Naive thymus-derived CD8-positive, alpha-beta T cell (primary cell): ENCODE measurements at places on chromosomes 3 and 15. TPM values are rescaled to one million over a fixed set of nuclear protein-coding genes. Genes with fewer than 3 reads are reported as not detected.
A peak's percentile ranks its signal among the peaks of the same experiment; 100 is the strongest.

Gene EDC3
- 41.2 TPM for total RNA-seq

GRCh38 chr3:15436246-15436645, 8.8 kb downstream of the EAF1 start:
- no peak for DNase-seq

Gene ALDH1L1
- total RNA-seq, result not detected

DNA sequence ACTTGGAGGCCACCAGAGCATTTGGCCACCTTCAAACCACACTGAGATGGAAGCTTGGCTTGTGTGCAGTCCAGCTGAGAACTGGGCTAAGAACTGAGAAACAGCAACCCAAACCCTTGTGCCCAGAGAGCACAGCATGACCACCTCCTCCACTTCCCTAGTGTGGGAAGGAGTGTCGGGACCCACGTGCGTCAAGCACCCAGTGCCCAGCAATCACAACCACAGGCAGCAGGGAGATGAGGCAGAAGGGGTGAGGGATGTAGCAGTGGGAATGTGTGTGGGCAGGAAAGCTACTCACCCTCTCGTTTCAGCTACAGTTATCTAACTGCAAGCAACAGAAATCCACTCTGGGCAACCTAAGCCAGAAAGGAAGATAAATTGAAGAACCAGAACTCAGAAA, 25.0 kb upstream of the RFTN1 start:
- no peak for DNase-seq

DNA sequence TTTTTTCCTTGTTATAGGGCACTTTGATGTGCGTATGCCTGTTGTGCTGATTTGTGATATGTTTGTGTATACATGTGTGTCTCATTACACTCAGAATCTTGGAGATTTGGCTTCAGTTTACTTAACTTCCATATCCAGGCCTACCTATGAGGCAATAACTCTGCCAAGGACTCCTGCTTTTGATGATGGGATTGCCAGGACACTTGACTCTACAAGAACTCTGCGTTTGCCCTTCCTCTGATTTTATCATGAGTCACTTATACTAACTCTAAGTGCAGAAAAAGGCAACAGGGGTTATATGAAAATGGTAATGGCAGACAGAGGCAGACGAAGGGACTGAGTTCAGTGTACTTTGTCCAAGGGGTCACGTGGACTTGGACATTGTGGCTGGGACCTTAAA, 33.6 kb downstream of the MCTP2 start:
- DNase-seq, result no peak

DNA sequence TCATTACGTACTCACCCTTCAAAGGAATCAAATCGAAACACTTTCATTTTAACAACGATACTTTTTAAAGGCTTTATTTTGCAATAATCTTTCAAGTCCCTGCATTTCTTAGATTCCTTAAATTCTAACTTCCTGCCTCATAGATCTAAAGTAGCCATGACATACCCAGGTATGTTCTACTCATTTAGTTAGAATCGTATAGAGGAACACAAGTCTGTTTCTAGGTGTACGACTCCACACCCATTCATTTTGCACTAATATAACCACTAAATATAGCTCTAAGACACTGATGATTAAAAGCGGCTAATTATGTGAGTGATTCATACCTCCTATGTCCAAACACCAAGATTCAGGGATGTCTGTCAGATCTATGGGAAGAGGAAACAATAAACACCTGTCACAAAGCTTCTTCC, 1.3 kb downstream of the ATP13A3 start:
- no peak for DNase-seq

GRCh38 chr3:72665701-72666446, 182.4 kb downstream of the SHQ1 start:
- DNase-seq, result peak; percentile 68

Gene AP3B2
- total RNA-seq, result 1.7 TPM

- no peak for DNase-seq
Observed at GRCh38 chr3:138397983-138398382, 36.4 kb upstream of the ESYT3 start.

- DNase-seq, result no peak
Observed at GRCh38 chr3:195372220-195372619, 70.6 kb downstream of the ACAP2 start.

Gene KBTBD13
- not detected for total RNA-seq

DNA sequence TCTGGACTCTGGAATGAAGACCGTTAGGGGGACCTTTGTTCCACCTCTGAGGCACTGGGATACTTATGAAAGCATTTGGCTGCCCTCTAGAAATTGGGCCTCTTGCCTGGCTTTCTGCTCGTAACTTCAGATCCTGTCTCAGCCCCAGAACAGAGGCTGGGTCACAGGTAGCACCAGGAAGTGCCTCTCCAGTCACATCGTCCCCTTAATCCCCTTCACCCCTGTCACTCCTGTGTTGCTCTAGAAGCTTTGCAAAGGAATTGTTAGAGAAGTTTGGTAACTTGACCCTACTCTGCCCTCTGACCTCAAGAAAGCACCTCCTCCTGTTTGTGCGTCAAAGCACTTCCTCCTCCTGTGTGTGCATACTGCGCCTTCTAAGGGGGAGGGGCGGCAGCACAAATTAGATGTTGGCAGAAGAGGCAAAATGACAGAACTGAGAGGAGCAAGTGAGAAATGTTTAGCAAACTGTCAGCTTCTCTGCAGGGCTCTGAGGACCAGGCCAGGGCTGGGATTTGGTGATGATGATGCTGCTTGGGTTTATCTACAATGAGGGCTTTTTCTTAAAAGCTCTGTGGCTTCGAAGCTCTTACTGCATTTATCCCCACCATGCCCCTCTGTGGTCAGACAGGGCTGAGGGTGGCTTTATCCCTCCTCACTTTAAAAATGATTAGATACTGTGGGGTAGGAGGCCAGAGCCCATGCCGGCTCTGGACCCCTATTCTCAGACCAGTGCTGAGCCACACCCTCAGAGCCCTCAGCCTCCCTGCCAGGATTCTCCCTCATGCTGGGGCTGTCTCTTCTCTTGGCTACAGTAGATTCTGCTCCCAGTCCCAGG, 76.2 kb downstream of the LARS2 start:
- DNase-seq, result peak; percentile 52

DNA sequence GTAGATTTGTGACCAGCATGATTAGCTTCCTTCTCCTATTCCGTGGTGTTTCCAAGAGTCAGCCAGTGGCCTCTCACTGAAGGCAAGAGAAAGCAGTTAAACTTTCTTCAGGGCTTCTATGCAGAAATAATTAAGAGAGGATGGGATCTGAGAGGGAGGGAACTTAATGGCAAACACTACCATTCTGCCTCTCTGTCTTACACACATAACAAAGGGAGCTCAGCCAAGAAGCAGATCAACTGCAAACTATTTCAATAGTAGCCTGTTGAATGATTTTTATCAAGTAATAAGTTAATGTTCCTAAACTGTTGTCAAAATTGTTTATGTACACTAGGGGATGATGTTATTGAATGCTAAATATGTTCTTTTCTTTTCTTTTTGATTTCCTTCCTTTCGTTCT, 11.8 kb downstream of the OXSR1 start:
- no peak for DNase-seq

DNA sequence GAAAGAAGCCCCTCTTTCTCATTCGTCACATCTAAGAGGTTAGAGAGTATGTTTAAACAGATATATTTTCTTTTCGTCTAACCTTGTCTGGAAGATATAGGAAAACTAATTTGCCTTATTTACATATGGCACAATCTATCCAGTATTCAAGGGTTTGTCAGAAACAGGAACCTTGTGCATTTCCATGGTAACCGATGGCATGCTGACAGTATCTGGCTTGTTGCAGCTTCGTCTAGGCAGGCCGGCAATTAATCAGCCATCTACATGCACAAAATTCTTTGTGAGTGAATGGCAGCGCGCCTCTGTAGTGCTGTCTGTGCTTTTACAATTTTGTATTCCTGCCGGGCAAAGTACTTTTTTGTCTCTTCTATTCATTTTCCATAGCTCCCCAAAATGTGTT, 294.0 kb upstream of the SOX2 start:
- DNase-seq, result no peak

- no peak for DNase-seq
Observed at GRCh38 chr3:123110976-123111615, 44.3 kb downstream of the PDIA5 start.

Gene P2RY14
- not detected for total RNA-seq

DNA sequence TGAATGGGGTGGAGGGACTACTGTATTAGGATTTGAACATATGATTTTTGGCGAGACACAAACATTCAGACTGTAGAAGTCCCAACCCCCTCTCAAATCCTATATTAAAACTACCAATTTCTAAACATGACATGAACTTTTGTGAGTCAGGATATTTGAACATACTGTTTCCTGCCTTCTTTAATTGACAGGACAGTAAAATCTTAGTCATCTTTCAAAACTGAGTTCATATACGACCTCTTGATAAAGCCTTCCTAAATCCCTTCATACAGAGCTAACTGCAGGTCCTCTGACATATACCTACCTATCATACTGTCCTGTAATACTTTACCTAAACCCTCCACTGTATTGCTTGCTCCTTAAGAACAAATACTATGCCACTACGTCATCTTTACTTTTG, 23.5 kb downstream of the ALDH1A2 start:
- DNase-seq, result no peak

DNA sequence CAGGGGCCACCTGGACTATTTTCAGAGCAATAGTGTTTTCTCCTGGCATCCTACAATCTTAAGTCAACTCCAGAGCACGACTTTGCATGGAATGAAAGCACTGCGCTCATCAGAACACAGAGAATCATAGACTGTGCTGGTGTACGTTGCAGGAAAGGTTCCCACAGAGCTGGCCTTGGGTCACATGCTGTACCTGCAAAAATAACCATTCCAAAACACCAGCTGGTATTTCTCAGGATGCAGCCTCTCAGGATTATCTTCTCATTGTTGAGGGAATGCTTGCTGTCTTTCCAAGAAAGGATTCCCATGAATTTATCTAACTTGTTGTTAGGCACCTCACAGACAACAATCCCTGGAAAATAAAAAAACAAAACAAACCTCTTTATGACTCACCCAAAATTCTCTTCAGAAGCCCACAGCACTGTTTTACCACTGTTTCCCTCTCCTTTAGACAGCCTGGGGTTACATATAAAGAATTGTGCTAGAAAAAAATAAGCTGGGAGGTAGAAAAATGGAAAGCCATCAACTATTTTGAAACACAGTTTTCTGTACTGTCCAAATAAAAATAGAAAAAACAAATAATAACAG, 131.7 kb downstream of the ATP8B4 start:
- no peak for DNase-seq

DNA sequence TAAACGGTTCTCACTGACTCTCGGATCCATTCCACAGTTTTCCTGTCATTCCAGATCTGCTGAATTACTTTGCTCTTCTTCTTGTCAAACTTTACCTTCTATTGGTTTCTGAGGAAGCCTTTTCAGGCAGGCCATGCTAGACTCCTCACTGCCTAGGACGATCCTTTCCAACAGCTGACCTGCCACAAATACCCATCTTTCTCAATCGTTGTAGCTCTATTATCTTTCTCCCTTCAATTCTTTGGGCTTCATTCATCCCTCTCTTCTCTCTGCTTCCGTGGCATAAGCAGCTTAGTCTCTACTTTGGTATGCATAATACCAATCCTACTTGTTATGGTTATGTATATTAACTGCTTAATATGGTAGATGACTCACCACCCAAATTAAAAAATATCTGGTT, 421.8 kb downstream of the NLGN1 start:
- no peak for DNase-seq

Gene CKMT1B
- not detected for total RNA-seq

DNA sequence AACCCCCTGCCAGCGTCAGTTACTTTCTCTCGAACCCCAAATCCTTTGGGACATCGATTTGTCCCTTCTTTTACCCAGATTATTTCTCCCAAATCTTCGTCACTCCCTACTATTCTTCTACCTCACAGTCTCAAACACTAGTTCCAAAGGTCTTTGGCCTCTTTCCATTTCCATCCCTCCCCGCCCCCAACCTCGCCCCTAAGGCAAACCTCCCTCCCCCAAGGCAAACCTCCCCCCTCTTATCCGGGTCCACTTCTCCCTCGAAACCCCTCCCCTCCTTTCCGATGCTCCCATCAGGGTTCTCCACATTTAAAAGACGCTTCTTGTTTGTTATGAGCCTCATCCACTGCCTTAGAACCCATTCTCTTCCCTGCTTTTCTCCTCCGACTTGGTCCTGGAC, 583 bp downstream of the EAF1 start:
- no peak for DNase-seq

Gene GOLGA8Q
- total RNA-seq, result 2.6 TPM

Gene TRIM59
- 14.2 TPM for total RNA-seq

DNA sequence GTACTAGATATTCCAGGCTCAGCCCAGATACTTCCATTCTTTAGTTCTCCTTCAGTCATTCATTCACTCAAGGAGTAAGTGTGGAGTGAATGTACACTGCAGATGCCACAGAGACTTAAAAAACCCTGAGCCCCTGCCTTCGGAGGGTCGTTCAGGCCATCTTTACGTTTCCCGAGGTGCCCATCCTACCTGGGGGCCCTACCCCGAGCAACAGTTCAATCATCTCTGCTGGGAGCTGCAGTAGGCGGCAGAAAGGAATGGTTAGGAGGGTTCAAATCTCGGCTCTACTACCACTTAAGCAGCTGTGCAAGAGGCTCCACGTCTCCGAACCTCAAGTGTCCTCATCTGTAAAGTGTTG, 613 bp downstream of the SEC13 start:
- no peak for DNase-seq

Gene FNDC3B
- total RNA-seq, result 20.6 TPM

GRCh38 chr3:43764056-43764455, 73.3 kb downstream of the ABHD5 start:
- DNase-seq, result no peak

DNA sequence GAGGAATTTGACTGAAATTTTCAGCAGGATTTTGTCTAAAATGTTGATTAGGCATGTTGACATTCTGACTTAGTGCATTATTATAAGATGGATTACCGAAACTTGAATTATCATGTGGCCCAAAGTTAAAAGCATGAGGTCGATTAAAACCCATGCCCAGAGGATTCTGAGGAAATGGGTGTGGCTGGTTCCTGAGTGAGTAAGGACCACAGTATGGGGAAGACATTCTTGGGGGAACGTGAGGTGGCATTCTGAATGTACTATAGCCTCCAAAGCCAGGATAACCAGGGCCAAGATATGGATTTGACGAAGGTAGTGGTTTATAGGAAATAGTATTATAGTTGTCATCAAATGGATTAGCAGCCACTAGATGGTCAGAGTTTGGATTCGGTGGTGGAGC, 38.7 kb upstream of the DNAAF4 start:
- no peak for DNase-seq

GRCh38 chr3:6805236-6805635, 55.7 kb upstream of the GRM7 start:
- no peak for DNase-seq

- no peak for DNase-seq
Observed at GRCh38 chr3:98596087-98596486, 2.7 kb upstream of the CPOX start.

Gene SELENOT
- total RNA-seq, result 61.4 TPM

DNA sequence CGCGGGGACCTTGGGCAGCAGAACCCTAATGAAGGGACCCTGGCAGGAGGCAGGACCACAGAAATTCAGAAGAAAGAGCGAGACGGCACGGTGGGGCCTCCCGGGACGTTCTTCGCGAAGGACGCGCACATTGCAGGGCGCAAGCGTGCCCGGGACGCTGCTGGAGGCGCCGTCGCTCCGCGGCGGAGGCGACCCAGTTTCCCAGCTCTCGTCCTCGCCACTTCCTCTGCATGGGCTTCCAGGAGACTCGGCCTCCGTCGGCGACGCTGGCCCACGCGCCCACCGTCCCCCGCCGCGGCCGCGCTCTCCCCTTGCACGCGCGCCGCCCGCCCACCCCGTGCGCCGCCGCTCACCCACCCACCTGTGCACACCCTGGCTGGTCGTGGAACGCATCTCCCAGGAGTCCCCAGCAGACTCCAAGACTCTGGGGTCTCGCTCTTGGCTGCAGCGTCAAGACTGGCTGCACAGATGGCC, 31.8 kb upstream of the SMAD3 start:
- DNase-seq, result no peak
